ENCODE measurements at places on chromosomes 1 and 21.

DNA sequence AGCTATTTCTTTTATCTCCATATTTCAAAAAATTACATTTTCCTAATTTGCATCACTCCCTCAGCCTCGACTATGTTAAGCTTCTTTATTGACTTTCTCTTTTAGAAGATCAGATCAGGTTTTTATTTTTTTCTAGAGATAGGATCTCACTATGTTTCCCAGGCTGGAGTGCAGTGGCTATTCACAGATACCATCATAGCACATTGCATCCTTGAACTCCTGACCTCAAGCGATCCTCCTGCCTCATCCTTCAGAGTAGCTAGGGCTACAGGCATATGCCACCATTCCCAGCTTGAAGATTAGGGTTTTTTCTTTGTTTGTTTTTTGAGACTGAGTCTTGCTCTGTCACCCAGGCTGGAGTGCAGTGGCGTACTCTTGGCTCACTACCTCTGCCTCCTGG lies 20.1 kb downstream of the UCK2 start:
- no peak for DNase-seq

DNA sequence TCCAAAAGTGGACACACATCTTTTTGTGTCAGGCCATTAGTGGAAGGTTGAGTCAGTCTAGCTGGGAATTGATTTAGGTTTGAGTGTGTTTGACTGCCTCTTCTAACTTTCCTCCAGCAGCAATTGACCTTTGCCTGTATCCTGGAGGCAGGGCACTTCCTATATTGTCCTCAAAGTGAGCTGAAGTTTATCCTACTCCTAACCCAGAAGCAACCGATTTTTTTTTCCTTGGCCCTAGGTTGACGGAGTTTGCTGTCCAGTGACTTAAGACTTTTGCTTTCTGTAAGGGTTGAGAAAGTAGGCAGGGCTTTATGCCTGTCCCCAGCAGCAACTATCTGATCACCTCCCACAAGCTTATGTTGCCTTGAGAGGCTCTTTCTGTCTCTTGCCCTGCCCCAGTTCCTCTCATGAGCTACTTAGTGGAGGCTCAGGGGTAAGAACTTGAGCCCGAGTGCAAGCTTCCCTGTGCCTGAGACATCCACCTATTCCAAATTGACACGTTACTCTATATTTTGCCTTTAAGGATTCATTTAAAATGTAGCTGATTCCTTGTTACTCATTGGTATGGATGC lies 30.9 kb downstream of the SLC35F3 start:
- no peak for DNase-seq

DNA sequence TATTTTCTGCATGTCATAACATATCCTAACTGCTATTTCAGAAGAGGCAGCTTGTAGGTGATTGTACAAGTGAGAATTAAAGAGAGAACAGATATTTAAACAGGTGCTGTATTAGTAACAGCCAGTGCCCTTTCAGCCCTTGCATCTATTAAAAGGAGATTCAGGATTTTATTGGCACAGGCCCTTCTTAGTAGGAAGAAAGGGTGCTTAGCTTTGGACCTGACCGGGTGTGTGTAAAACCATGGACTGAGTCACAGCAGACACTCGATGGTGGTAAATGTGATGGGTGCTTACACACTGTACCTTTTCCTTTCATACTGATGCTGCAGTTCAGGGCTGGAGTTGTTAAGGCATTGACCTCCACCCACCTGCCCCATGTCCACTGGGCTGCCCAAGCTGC lies 12.7 kb upstream of the CD101 start:
- DNase-seq: peak; percentile 76

DNA sequence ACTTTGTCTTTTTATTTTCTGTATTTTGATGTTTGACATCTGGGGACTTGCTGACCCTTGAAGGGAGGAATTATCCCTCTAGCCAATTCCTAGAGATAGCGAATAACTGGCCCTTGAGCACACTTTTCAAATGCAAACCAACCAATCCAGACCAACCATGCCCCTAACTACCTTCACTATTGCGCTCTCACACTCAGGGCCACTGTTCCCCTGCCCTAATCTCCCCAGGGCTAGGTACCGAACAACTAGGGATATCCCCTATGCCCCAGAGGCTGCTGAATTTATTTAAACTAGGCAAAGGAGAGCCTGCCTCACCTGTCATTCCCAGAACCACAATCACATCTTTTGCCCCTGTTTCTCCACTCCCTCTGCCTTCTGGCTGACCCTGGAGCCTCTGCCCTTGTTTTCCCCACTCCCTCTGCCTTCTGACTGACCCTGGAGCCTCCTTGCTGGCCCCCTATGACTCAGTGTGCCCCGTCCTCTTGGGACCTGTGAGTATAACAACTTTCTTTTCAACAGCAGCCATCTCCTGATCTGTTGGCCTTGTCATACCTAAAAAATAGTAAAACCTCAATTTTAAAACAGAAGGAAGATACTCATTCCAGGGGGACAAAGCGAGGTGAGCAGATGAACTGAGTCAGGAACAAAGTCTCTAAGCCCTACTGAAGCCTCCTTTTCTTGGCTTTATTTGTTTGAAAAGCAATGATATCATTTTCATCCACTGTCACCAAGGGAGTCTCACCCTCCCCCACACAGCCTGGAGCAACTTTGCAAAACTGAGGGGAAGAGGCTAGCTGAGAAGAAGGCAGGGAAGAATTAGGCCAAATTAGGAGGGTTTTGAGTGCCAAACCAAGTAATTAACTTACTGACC lies 115.5 kb downstream of the NMNAT2 start:
- DNase-seq: no peak

GRCh38 chr1:198641501-198641900 lies 2.7 kb downstream of the PTPRC start:
- DNase-seq: no peak
